ENCODE measurements at places on chromosomes 6 and 20. TPM values are rescaled to one million over a fixed set of nuclear protein-coding genes. Genes with fewer than 3 reads are reported as not detected.

DOK5 gene
- total RNA-seq, result 14.6 TPM

TPBG gene
- 93.1 TPM for total RNA-seq

PRKN gene
- 3.4 TPM for total RNA-seq

HAO1 gene
- not detected for total RNA-seq

HLA-DQA1 gene
- not detected for total RNA-seq

LTB gene
- not detected for total RNA-seq

RAMACL gene
- 2.3 TPM for total RNA-seq

RCAN2 gene
- total RNA-seq, result 1.5 TPM

SIGLEC1 gene
- not detected for total RNA-seq

PLAGL1 gene
- total RNA-seq, result 11.4 TPM

HSPA12B gene
- 0.12 TPM for total RNA-seq

PPIL4 gene
- total RNA-seq, result 45.2 TPM

GHRH gene
- not detected for total RNA-seq

MYT1 gene
- not detected for total RNA-seq

SLC22A7 gene
- not detected for total RNA-seq

DPPA5 gene
- not detected for total RNA-seq

TCP11 gene
- total RNA-seq, result 0.25 TPM

LBP gene
- not detected for total RNA-seq

TRIM31 gene
- not detected for total RNA-seq

SIRPA gene
- total RNA-seq, result 11.5 TPM

GSTA3 gene
- total RNA-seq, result not detected

SPATA25 gene
- total RNA-seq, result 1.5 TPM

TBX18 gene
- total RNA-seq, result 3.2 TPM

TMEM14C gene
- total RNA-seq, result 133 TPM

RNF114 gene
- 105 TPM for total RNA-seq

MDFI gene
- total RNA-seq, result 1.2 TPM

BTN1A1 gene
- not detected for total RNA-seq

GLP1R gene
- not detected for total RNA-seq

BNIP5 gene
- not detected for total RNA-seq

GMPR gene
- total RNA-seq, result 8.1 TPM

SAMD3 gene
- total RNA-seq, result 14.4 TPM

All from uterine smooth muscle cell (primary cell).